Glomerular endothelial cell (primary cell): ENCODE measurements at places on chromosomes 3 and 15. TPM values are rescaled to one million over a fixed set of nuclear protein-coding genes. Genes with fewer than 3 reads are reported as not detected.

The FSTL1 gene
- 311 and 489 TPM in 2 replicates for total RNA-seq

The LRRC2 gene
- 0.41 TPM in 1 of 2 replicates, not detected in the other for total RNA-seq

The CADPS gene
- not detected in 2 replicates for total RNA-seq

The STXBP5L gene
- total RNA-seq = not detected in 2 replicates

The CLRN1 gene
- not detected in 2 replicates for total RNA-seq

The ROBO2 gene
- total RNA-seq = 0.35 TPM in 1 of 2 replicates, not detected in the other

The GOLGA8H gene
- 0.23 TPM in 1 of 2 replicates, not detected in the other for total RNA-seq

The ARGFX gene
- total RNA-seq = not detected in 2 replicates

The C3orf49 gene
- total RNA-seq = not detected in 2 replicates

The MKRN3 gene
- 0.41 and 0.58 TPM in 2 replicates for total RNA-seq
